CD4-positive, alpha-beta T cell treated with Interferon alpha-2 for 1 hour (primary cell): ENCODE measurements at places on chromosomes 2 and 18.

- DNase-seq: no peak
These were observed 87.4 kb downstream of the RNF144A start for GRCh38 chr2:7004636-7005035.

GRCh38 chr2:20596193-20596972 is 54.5 kb downstream of the HS1BP3 start:
- DNase-seq: no peak

DNA sequence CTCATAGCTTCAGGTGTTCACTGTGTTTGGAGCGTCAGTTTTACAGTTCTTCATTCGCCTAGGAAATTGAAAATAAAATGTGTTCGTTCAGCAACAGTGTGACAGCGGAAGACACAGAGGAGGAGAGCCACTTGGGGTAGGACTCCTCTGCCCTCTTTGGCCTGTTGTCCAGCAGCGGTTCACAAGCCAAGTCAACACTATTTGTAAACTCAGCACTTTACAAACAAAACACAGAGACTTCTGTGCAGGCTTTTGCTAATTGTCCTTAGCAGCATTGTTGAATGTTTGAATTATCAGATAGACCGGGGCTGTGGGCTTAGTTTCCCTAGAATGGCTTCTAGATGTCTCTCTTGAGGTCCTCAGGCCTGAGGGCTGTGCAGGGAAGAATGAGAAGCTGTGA is 73.2 kb downstream of the TNFRSF11A start:
- DNase-seq: no peak

- DNase-seq: no peak
These were observed 4.3 kb downstream of the ATP6V1B1 start for GRCh38 chr2:70939839-70940580.

GRCh38 chr2:231235217-231235616 is 36.8 kb downstream of the ARMC9 start:
- DNase-seq: no peak

- DNase-seq: no peak
These were observed 185.3 kb downstream of the PARD3B start for GRCh38 chr2:204730603-204731002.

- no peak for DNase-seq
These were observed 25.5 kb upstream of the ALMS1 start for GRCh38 chr2:73359915-73360697.

- DNase-seq: no peak
These were observed 113.8 kb downstream of the SH3RF3 start for GRCh38 chr2:109242654-109243331.
